ENCODE measurements at places on chromosomes 3 and 15.

GRCh38 chr3:28326458-28326926 lies 22.0 kb upstream of the ZCWPW2 start:
- H3K27me3 ChIP-seq, result no peaks in the 10 kb centered on the region
- H3K36me3 ChIP-seq, result no peaks in the 10 kb centered on the region
- DNase-seq, result no peak
- no peak overlapping the region for H3K4me3 ChIP-seq
- H3K27ac ChIP-seq, result no peak overlapping the region

DNA sequence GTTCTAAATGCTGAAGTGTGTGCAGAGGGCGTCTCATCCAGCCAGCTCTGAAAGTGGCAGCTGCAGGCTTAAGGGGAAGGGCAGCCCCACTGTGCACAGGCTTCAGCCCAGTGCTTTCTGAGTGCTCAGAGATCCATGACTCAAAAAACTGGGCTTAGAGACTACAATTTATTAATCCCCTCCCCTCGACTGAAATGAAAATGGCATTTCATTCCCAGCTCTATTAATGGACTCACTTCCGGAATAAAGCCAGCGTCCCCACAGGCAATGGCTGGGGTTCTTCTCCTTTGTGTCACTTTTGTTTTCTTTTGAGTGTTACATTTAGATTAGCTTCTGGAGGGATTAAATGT lies 55.5 kb upstream of the PLXNA1 start:
- no peaks in the 10 kb centered on the region for H3K36me3 ChIP-seq
- no peaks in the 10 kb centered on the region for H3K27me3 ChIP-seq
- no peak overlapping the region for H3K27ac ChIP-seq
- no peaks in the 10 kb centered on the region for H3K4me1 ChIP-seq
- no peak for DNase-seq

GRCh38 chr3:22691856-22692628 lies 511.1 kb upstream of the UBE2E2 start:
- no peak overlapping the region for H3K27ac ChIP-seq
- peak; percentile 2 for DNase-seq
- no peak overlapping the region for H3K4me3 ChIP-seq
- H3K27me3 ChIP-seq, result no peaks in the 10 kb centered on the region
- peaks cover 12% of the 10 kb centered on the region for H3K4me1 ChIP-seq
- H3K36me3 ChIP-seq, result no peaks in the 10 kb centered on the region

DNA sequence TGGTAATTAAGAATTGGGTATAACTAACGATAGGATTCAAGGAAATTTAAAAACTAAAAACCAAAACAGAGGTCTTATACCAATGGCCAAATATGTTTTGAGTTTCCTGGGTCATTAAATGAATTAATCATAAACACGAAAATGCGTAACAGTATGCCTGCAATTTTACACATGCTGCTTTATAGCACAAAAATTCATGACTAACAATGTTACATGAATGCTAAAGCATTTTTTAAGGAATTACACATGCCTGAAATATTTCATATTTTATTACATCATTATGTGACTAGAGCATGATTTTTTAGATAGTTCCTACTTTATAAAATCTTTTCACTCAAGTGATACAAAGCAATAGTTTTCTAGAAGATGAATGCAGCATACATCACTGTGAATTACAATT lies 74.7 kb downstream of the ZNF148 start:
- DNase-seq, result no peak
- no peaks in the 10 kb centered on the region for H3K36me3 ChIP-seq
- no peaks in the 10 kb centered on the region for H3K4me1 ChIP-seq
- no peak overlapping the region for H3K4me3 ChIP-seq
- H3K27ac ChIP-seq, result no peak overlapping the region

DNA sequence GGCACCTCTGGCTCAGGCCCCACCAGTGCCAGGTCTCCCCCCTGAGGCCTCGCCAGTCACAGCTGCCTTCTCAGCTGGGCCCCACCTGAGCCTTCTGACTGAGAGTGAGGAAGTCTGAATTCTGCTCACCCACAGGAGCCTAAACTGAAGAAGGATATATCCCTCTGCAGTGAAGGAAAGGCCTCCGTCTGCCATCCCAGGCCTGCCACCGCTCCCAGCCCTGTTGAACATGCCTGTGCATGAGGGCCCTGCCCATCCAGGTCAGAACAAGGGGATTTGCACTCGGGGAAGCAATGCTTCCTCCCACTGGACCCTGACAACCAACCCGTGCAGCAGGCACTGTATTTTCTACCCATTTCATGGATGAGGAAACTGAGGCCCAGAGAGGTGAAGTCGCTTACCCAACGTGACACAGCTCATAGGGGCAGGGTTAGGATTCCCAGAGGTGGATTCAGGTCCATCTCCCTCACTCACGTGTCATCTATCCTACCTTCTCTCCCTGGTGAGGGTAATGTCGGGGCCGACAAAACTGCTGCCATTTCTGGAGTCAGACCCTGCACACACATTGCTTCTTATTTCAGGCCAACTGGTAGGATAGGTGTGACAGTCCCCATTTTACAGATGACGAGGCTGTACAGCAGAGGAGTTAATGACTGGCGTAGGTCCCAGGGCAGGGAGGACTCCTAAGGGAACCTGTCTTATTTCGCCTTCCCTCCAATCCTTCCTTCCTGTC lies 22.6 kb downstream of the ATP2B2 start:
- H3K36me3 ChIP-seq, result no peaks in the 10 kb centered on the region
- H3K4me1 ChIP-seq, result no peaks in the 10 kb centered on the region
- H3K4me3 ChIP-seq, result no peak overlapping the region
- no peak overlapping the region for H3K27ac ChIP-seq

DNA sequence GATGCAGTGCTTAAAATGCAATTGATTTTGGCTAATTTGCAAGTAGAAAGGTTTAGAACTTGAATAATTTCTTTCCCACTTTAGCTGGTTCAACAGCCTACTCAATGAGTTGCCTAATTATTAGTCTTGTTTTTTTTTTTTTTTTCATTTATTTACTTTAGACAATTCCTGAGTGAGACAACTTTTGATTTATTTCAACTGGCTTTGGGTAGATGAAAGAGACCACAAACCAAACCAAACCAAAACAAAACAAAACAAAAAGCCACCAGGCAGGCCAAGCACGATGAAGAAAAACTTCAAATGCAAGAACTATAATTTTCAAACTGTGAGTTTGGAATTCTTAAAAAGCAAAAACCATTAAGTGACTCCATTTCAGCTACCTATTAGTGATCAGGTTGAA lies 469.9 kb downstream of the GBE1 start:
- no peak overlapping the region for H3K4me3 ChIP-seq
- no peaks in the 10 kb centered on the region for H3K36me3 ChIP-seq
- no peaks in the 10 kb centered on the region for H3K4me1 ChIP-seq
- H3K27ac ChIP-seq, result no peak overlapping the region
- DNase-seq, result no peak

DNA sequence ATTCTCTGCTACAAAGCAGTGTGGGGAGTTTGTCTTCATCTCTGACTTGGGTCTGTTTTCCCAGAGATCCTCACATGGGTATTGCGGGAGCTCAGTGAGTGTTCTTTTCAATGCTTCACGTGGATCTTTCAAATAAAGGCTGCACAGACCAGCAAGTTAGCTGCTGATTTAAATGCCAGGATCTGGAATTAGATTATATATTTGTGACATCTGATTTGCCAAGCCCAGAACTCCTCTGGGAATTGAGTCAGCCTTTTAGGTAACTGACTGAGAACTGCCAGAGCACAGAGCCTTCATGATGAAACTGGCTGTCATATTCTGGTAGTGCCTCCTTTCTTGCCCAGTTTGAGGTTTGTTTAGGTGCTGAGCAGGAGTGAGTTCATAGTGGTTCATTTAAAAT lies 14.7 kb downstream of the EDEM1 start:
- no peak for DNase-seq
- H3K27me3 ChIP-seq, result no peaks in the 10 kb centered on the region

- H3K27me3 ChIP-seq, result no peaks in the 10 kb centered on the region
- H3K36me3 ChIP-seq, result peaks cover 15% of the 10 kb centered on the region
- peaks cover 10% of the 10 kb centered on the region for H3K4me1 ChIP-seq
- H3K4me3 ChIP-seq, result peak within 1 kb of the TSS; percentile 86
Measured at GRCh38 chr3:150546226-150547044, at the start of the genes EIF2A and SERP1. TSS of gene EIF2A (plus strand) at chr3:150546787. CDS start at chr3:150546803, 16 bp downstream. TSS of gene SERP1 (minus strand) at chr3:150546496. CDS start at chr3:150546135, 361 bp downstream.

DNA sequence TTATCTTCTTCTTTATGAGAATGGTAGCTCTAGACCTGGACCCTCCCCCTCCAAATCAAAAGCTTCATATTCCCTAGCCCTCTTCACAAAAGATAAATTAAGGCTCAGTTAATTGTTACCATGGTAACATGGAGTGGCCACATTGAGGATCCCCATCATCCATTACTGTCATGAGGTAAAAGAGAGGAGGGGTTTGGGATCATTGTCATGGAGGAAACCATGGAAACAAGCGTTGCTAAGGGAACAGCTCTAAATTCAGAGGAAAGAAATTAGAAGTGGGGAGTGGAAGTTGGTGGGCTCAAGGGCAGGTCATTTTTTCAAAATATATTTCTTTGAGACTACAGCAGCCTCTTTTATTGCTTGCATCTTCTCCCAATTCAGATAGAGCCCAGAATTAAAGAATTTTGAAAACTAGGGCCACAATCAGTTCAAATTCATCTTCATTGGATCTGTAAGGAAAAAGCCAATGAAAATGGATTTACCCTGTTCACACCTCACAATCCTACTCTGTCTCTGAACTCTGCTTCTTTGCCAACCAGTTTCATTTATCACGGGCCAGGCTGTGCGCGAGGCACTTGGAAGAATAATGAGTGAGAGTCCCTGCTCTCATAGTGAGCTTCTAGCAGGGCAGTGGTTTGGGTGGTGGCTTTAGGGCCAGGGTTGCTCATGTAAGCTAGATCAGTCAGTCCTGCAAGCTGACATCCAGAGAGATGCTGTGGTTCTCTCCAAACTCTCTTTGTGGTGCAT lies 11.6 kb upstream of the AEN start:
- DNase-seq, result peak; percentile 86
- H3K36me3 ChIP-seq, result no peaks in the 10 kb centered on the region
- H3K27ac ChIP-seq, result no peak overlapping the region
- peaks cover 55% of the 10 kb centered on the region for H3K27me3 ChIP-seq

- no peak for DNase-seq
- H3K4me1 ChIP-seq, result no peaks in the 10 kb centered on the region
- H3K27ac ChIP-seq, result no peak overlapping the region
Measured at GRCh38 chr3:128800241-128801187, 74.5 kb downstream of the RAB7A start.

GRCh38 chr3:81197386-81197785 lies 564.1 kb downstream of the GBE1 start:
- no peak overlapping the region for H3K27ac ChIP-seq
- no peaks in the 10 kb centered on the region for H3K27me3 ChIP-seq
- no peaks in the 10 kb centered on the region for H3K36me3 ChIP-seq
- no peaks in the 10 kb centered on the region for H3K4me1 ChIP-seq
- no peak overlapping the region for H3K4me3 ChIP-seq
- DNase-seq, result no peak

- no peaks in the 10 kb centered on the region for H3K27me3 ChIP-seq
- H3K4me1 ChIP-seq, result peaks cover 6% of the 10 kb centered on the region
- no peak overlapping the region for H3K4me3 ChIP-seq
- no peak overlapping the region for H3K27ac ChIP-seq
Measured at GRCh38 chr3:67602816-67603215, 51.6 kb downstream of the SUCLG2 start.

- peaks cover 26% of the 10 kb centered on the region for H3K4me1 ChIP-seq
- no peaks in the 10 kb centered on the region for H3K27me3 ChIP-seq
- H3K4me3 ChIP-seq, result no peak overlapping the region
- no peaks in the 10 kb centered on the region for H3K36me3 ChIP-seq
- DNase-seq, result no peak
- H3K27ac ChIP-seq, result no peak overlapping the region
Measured at GRCh38 chr3:177133860-177134815, 63.1 kb downstream of the TBL1XR1 start.

GRCh38 chr3:86708893-86709292 lies 282.1 kb downstream of the VGLL3 start:
- H3K27me3 ChIP-seq, result no peaks in the 10 kb centered on the region
- DNase-seq, result no peak
- no peak overlapping the region for H3K27ac ChIP-seq
- no peak overlapping the region for H3K4me3 ChIP-seq

DNA sequence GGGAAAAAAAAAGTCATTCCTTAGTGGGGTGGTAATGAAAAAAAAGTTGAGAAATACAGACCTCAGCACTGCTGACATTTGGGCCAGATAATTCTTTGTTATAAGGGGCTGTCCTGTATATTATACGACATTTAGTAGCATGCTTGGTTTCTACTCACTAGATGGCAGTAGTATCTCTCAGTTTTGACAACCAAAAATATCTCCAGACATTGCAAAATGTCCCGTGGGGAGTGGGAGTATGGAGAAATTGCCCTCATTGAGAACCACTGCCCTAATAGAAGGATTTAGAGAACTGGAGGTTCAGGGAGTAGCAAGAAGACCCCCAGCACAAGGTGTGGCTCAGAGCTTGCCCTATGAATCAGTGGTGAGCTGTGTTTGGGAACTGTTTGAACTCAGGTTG lies 28.6 kb upstream of the TEX264 start:
- no peak overlapping the region for H3K27ac ChIP-seq
- no peak overlapping the region for H3K4me3 ChIP-seq
- DNase-seq, result peak; percentile 18
- no peaks in the 10 kb centered on the region for H3K4me1 ChIP-seq
- peaks cover 76% of the 10 kb centered on the region for H3K36me3 ChIP-seq

DNA sequence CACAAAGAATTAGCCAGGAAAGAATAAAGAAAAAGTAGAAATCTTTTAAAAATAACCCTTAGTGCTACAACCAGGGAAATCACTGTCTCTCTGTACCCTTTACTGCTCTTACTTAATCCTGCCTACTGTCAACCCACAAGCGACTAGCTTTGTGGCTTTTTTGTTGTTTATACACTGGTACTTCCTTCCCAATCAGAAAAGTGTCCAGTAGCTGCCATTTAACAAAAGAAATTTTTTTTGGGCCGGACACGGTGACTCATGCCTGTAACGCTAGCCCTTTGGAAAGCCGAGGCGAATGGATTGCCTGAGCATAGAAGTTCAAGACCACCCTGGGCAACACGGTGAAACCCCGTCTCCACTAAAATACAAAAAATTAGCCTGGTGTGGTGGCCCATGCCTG lies 13.8 kb upstream of the FAM219B start:
- H3K27me3 ChIP-seq, result no peaks in the 10 kb centered on the region
- no peak for DNase-seq
- H3K36me3 ChIP-seq, result peaks cover 60% of the 10 kb centered on the region
- H3K4me3 ChIP-seq, result no peak overlapping the region

- peak overlapping the region; percentile 8 for H3K27ac ChIP-seq
- H3K4me3 ChIP-seq, result no peak overlapping the region
- H3K4me1 ChIP-seq, result peaks cover 50% of the 10 kb centered on the region
- no peaks in the 10 kb centered on the region for H3K27me3 ChIP-seq
- no peak for DNase-seq
- no peaks in the 10 kb centered on the region for H3K36me3 ChIP-seq
Measured at GRCh38 chr3:71168121-71168721, 415.3 kb downstream of the FOXP1 start.

- no peak overlapping the region for H3K4me3 ChIP-seq
- no peaks in the 10 kb centered on the region for H3K36me3 ChIP-seq
Measured at GRCh38 chr15:45399381-45400212, 21.3 kb upstream of the GATM start.

- no peaks in the 10 kb centered on the region for H3K27me3 ChIP-seq
- H3K4me1 ChIP-seq, result peaks cover 10% of the 10 kb centered on the region
- H3K36me3 ChIP-seq, result no peaks in the 10 kb centered on the region
- no peak overlapping the region for H3K4me3 ChIP-seq
Measured at GRCh38 chr3:115836944-115837343, 213.6 kb downstream of the GAP43 start.
